ENCODE measurements at places on chromosomes 7 and 10.

DNA sequence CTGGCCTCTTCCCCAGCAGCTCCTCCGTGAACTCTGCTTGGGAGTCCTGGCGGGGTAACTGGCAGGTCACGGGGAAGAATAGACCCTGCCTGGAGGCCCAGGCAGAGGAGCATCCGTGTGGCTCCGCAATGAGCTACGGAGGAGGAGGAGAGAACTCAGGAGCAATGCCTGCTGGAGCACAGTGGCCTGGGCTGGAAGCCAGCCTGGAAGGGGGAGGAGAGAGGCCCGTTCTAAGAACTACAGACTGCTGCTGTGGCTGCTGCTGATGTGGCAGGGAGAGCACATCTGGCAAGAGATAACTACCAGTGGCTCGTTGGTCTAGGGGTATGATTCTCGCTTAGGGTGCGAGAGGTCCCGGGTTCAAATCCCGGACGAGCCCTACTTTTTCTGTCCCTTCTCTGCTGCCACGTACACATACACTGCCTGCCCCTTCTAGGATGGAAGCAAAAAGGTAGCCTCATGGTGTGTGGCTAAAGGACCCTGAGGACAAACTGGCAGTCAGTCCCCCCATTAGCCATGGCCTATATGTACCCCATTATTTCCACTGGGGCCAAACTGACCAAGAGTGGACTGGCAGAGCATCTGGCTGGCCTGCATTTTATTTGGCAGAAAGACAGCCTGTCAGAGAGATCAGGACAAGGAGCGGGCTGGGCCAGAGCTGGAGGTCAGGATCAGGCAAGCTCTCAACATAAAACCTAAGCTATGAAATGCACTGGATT, 7.7 kb upstream of the OPN1SW start:
- DNase-seq = no peak

- DNase-seq = no peak
Measured at GRCh38 chr10:23408330-23408976, 30.4 kb upstream of the OTUD1 start.

GRCh38 chr7:143367972-143368371, 5.5 kb upstream of the FAM131B start:
- no peak for DNase-seq

- DNase-seq = no peak
Measured at GRCh38 chr7:70416347-70416985, 715.5 kb upstream of the GALNT17 start.

DNA sequence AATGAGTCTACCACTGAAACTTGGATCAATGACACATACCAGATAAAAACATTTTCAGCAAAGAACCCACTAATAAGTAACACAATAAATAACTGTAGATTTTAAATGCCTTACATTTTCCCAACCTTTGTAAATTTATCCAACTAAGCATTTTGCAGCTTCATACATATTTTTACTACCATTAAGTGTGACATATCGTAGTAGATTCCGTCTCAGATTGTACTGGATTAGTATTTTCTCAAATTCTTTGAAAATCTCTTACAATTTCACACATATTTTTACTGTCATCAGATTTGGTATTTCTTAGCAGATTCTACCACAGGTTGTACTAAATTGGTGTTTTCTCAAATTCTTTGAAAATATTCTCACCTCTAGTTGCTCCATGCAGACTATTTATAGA, 26.0 kb downstream of the CCDC71L start:
- no peak for DNase-seq

DNA sequence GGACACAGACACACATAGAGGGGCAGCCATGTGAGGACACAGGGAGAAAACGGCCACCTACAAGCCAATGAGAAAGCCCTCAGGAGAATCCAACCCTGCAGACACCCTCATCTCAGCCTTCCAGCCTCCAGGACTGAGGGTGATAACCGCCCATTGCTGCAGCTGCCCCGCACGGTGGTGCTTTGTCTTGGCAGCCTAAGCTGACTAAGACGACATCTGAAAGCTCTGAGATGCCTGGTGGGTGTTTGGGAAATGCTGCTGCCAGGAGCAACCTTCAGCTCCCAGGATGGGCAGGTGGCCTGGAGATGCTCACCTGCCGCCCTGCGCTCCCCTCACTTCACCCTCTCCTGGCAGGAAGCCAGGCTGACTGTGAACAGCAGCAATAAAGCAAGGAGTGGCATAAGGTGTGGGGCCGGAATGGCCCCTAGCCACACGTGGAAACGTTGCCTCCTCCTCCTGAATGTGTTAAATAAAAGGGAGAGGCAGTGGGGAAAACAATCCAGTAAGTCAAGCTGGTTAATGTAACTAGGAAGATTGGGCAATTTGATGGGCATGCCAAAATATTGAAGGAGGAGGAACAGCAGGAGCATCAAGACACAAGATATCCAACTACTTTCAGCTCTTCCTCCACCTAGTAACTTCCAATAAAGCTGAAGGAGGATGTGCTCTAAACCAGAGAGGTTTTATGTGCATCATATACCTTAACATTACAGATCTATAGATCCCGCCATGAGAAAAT, 121.5 kb downstream of the TNS3 start:
- no peak for DNase-seq

DNA sequence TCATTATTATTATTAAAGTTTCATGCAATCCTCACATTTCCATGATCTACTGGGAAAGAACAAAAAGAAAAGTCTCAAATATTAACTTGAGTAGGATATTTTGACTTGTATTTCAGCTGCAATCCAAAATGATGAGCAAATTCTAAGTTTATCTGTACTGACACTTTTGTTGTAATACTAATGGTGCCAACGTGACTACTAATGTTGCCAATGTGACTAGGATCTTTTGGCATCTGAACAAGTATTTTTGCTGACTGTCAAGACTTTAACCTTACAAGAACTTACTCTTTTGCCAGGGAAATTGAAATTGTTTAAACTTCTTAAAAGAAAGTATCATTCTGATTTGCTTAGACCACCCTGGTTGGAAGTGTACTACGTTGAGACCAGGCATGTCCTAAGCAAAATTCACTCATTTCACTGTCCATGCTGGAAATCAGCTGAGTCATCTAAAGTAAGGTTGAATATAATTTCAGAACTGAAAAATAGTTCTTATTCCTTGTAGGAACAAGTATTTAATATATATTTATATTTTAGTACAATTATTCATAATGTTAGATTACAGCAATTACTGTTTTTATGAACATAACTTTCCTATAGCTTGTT, 78.5 kb upstream of the LYZL1 start:
- no peak for DNase-seq

GRCh38 chr10:105953056-105953455, 1211.5 kb downstream of the SORCS1 start:
- DNase-seq = no peak

DNA sequence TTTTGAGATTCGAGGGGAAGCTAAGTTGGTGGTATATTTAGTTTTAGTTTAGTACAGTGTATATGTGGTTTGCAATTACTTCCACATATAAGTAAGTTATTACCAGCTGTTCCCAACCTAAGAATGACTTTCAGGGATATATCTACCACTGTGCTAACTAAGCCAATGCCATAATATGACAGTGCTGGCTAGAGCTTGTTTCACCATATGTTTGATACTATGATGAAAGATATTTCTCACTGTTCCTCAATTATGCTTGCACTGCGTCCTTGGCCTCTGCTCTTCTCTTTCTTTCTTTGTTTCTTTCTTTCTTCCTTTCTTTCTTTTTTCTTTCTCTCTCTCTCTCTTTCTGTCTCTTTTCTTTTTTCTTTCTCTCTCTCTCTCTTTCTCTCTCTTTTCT, 113.8 kb upstream of the SKAP2 start:
- DNase-seq = no peak

DNA sequence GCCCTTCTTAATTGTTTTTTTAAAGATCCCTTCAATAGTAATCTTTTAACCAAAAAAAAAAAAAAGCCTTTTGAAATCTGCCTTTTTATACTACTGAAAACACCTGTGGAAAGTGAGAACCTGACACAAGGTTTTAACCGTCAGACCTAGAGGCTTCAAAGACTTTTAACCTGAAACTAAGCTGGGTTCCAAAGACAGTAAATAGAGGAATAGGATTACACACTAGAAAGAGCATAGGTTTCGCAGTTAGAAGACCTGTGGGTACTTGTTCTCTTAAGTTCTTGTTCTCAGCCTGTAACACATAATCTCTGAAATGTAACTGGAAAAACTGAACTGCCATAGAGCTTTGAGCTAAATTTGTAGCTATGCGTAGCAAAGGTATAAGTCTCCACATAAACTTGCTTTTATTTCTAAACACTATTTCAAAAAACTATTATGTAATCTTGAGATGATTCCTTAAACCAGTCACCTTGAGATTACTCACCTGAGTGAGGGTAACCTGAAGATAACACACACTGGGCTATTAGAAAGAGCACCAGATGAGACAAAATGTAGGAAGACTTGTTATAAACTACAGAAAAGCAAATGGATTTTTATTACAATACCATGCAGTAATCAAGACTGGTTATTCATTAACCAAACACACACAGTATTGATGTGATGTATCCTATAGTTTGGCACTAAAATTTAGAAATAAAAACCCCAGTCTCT, 196.6 kb upstream of the FRMD4A start:
- no peak for DNase-seq

DNA sequence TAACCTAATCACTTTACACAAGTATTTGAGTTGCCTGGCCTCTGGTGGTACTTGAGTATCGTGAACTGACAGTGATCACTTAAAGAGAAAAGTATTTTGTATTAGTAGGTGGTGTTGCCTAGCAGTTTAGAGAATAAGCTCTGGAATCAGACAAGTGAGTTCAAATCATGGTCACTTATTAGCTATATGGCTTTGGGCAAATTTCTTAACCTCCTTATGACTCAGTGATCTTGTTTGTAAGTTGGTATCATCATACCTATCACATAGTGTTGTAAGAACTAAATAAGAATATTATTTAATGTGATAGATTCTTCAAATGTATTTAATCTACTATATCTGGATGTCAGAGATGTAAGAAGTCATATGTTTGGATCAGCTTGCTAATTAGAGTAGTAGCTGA, 163.8 kb downstream of the RNF133 start:
- DNase-seq = no peak
